ENCODE measurements at places on chromosomes 11 and 22. TPM values are rescaled to one million over a fixed set of nuclear protein-coding genes. Genes with fewer than 3 reads are reported as not detected.

The OTOG gene
- not detected for total RNA-seq

The GAL3ST3 gene
- total RNA-seq, result not detected

The TMEM191B gene
- total RNA-seq, result 0.36 TPM

The JAML gene
- not detected for total RNA-seq

The CHEK1 gene
- 8.7 TPM for total RNA-seq

The OR4A16 gene
- not detected for total RNA-seq

DNA sequence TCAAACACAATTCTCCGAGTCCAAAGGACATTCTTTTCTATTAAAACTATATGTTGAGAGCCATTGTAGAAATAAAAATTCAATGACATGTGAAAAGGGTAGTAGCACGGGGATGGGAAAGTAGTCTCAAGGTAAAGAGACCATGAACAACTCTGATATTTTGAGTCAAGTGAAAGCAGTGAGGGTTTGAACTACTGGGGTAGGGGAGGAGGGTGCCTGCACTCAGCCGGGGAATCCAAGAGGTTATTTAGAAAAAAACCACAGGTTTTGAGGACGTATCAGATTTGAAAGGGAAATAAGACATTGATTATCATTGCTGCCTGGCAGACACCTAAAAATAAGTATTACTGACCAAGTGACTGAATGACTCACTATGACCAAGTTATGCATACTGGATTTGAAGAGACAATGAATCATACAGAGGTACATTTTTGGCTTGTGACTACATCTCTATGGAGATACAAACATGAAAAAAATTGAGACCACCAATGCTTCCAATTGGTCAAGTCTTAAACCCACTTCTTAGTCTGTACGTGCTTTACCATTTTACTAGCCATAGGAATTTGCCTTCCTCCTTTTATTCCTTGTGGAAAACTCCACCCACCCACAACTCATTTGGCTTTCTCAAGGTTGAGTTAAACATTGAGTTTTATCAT, 2.2 kb upstream of the OR52H1 start:
- DNase-seq, result peak; percentile 67

DNA sequence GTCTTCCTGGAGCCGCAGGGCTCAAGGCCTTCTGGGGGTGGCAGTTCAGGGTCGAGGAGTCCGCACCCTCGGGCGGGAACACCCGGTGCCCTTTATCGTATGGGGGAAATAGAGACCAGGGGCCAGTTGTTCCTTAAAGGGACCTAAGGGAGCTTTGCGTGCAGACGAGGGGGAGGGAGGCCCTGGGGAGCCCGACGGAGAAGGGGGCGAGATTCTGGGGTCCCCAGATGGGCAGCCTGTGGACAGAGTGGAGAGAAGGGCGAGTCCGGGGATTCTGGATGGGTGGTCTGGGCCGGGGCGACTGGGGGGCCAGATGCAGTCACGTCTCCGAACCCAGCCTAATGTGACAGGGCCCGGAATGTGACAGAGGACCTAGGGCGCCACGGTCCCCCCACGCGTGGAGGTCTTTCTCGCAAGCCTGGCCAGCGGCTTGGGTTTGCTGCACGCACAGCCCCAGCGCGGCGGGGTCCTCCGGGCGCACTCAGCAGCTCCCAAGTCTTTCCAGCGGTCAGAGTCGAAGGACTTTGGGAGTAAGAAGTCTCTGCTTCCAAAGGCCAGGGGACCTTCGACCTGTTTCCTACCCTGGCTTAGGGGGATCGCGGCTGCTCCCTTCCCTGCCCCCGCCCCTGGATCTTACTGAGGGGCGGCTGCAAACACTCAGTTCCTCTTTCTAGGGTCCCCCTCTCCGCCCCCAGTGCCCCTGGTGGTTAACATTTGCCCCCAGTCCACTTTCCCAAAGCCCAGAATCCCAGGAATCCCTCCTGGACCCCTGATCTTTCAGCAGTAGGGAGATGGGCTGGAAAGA, 547 bp downstream of the TUBA8 start:
- DNase-seq, result no peak

- DNase-seq, result no peak
These were observed 4.1 kb upstream of the RFPL1 start for GRCh38 chr22:29434288-29434687.

GRCh38 chr22:24516301-24516737, 21.2 kb downstream of the UPB1 start:
- peak; percentile 94 for DNase-seq

DNA sequence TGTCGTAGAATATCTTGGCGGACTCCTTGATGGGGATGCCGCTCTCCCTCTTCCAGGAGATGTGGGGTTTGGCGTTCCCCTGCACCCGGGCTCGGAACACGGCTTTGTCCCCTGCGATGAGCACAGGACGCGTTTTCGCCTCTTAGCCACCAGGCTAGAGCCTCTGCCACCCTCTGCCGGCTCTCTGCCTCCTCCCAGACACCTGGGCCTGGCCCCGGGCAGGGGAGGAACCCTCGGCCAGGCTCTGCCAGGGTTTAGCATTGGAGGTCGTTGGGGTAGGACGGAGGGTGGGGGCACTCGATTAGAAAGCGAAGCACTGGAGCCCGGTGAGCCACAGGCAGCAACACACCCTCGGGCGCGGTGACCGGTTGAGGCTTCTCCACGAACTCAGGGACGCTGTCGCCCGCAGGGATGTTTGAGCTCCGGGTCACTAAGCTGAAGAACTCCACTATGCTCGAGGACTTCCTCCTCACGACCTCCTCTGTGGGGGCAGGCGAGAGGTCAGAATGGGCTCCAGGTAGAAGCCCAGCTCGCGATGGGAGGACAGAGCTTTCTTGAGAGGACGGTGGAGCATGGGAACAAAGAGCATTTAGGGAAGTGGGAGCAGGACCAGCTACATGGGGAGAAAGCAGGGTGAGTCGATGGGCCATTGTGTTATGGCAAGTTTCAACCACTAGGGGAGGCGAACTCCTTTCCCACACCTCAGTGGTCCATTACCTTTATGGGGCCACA, 4.3 kb downstream of the IGSF22 start:
- DNase-seq, result peak; percentile 37

GRCh38 chr11:129643031-129643721, 172.5 kb upstream of the TMEM45B start:
- DNase-seq, result peak; percentile 38

DNA sequence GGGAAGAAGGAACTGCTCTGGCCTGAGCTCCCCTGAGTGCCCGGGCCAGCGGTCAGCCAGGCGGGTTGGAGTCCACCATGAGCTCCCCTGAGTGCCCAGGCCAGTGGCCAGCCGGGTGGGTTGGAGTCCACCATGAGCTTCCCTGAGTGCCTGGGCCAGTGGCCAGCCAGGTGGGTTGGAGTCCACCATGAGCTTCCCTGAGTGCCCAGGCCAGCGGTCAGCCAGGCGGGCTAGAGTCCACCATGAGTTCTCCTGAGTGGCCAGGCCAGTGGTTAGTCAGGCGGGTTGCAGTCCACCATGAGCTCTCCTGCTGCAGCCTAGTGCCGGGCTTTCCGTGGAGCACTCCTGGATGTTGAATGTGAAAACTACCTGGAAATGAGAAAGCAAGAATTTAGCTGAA, 844.0 kb downstream of the TBC1D22A start:
- DNase-seq, result no peak

DNA sequence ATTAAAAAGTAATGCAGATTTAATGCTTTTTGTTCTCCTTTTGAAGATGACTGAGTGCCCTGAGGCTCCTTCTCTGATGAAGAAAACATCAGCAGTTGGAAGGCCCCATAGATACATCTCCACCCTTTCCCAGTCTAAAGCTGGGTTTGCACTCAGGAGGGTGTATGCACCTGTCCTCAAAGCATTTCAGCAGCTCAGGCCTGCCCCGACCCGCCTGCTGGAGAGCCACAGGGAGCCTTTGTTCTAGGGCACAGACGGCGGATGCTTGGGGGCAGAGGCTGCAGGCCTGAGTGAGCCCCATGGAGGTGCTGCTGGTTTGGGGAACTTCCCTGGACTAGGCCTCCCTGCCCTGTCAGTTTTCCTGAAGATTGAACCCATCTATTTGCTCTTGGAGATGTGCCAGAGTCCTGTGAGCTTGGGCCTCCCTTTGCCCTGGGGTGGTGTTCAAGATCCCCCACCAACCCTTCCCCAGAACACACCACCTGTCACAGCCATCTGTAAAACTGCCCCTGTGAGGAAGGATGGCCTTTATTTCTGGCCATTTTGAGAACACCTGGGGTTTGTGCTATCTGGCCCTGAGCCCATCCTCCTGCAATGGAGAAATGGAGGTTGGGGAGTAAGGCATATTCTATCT, 160.0 kb downstream of the NAV2 start:
- no peak for DNase-seq

GRCh38 chr11:116697639-116698038, 75.1 kb downstream of the BUD13 start:
- no peak for DNase-seq

DNA sequence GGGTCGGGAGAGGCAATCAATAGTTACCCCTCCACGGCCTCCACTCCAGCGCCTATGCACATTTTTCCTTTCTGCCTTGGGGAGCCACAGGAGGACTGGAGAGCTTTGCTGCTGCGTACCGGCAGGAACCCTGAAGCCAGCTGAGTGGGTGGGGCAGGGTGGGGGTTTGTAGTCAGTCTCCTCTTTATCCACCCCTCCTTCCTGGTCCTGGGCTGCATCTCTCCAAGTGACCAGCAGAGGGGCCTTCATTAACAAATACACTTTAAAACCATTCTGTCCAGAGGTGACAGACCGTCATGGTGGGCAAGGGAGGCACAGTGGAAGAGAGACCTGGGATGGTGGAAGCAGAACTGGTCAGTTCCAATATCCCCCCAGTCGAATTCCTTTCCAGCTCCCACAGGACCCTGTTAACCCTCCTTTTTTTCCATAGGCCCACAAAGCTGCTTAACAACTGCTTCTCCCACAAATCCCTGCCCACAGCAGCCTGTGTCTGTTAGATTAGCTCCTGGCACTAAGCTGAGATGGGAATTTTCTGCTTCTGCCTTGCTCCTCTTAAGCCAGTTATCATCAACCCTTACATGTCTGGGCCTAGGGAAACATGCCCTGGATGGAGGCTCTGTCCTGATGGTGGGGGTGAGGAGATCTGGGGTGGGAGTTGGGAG, 3.9 kb upstream of the ABCG4 start:
- peak; percentile 67 for DNase-seq

- peak; percentile 74 for DNase-seq
These were observed 5.0 kb upstream of the MRPL11 start for GRCh38 chr11:66443602-66444001.

- no peak for DNase-seq
These were observed 216.3 kb downstream of the DDX10 start for GRCh38 chr11:108881131-108881530.
